ENCODE measurements at places on chromosomes 1 and 21. TPM values are rescaled to one million over a fixed set of nuclear protein-coding genes. Genes with fewer than 3 reads are reported as not detected.

Gene SLC16A4
- 0.93 TPM for polyA plus RNA-seq

Gene PSRC1
- polyA plus RNA-seq: 0.67 TPM

Gene BSND
- not detected for polyA plus RNA-seq

Gene NBPF20
- polyA plus RNA-seq: 0.60 TPM

Gene C1QB
- polyA plus RNA-seq: not detected

Gene TBX19
- polyA plus RNA-seq: 2.2 TPM

Gene PDZK1IP1
- polyA plus RNA-seq: not detected

Gene INSRR
- polyA plus RNA-seq: not detected

- DNase-seq: no peak
Observed at GRCh38 chr1:17162941-17163340, 42.0 kb upstream of the PADI1 start.

GRCh38 chr1:201245082-201245481, 38.2 kb upstream of the PKP1 start:
- DNase-seq: no peak

- DNase-seq: peak; percentile 11
Observed at GRCh38 chr1:11059155-11059967, 457 bp downstream of the SRM start.

- no peak for DNase-seq
Observed at GRCh38 chr1:21625390-21626190, 43.6 kb downstream of the RAP1GAP start.

DNA sequence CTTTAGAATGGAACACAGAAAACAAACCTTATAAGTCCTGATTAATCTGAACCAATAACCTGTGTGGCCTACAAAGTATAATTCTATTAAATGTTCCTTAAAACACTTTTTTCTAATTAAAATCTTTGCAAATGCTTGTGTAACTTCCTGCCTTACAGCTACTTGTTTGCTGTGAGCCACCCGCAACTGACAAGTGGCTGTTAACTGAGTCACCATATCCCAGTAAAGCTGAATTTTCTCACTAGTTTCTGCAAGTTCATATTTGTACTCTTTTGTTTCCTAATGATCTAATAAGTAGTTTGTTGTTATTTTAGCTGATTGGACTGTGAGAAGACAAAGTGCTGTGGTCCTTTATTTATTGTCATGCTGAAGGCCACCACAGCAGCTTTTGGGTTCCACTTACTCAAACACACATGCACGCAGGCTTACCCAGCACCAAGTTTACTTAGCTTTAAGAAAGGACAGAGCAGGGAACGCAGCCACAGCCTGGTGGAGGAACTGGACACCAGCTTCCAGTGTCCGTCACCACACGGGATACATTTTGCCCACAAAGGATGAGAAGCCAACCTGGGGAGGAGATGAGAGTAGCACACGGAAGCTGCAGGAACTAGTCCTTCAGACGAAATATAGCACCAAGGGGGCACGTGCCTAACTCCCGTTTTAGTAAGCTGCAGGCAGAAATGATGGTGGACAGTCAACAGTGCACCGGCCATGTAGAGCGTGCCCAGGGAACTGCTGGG, 47.8 kb downstream of the LCA5L start:
- no peak for DNase-seq

DNA sequence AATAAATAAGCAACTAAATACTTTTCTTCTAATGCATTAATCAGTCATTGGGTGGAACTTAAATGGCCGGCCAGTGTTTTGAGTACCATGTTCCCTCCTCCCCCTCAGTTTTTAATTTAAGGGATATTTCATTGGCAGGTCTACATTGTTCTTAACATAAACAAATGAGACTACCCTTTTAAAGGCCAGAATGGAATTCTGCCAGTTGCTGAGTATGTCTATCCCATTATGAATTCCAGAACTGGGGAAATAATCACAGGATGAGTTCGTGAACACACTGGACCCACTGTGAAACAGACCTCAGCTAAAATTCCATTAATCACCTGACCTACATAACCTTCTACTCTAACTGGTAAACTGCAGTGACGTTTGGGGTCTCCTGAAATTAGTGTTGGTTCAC, 305.5 kb upstream of the PKN2 start:
- DNase-seq: no peak

DNA sequence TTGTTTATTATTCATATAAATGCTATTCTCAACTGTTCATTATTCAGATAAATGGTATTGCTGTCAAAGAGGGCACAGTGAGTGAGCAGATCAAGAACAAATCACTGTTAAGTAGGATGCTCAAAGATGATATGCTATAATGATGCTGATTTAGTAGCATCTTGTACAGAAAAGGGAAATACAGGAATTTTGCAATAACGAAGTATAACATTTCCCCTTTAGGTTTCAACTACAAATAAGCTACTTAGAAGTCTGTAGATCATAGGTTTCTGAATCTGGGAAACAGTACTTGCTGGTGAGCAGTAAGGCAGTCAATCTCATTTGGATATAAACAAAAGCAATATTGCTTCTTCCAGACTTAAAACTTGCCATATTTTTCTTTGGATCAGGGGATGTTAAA, 27.3 kb upstream of the RCOR3 start:
- no peak for DNase-seq

- no peak for DNase-seq
Observed at GRCh38 chr1:44696101-44696500, 21.6 kb downstream of the ARMH1 start.

- no peak for DNase-seq
Observed at GRCh38 chr1:44355582-44356305, 687 bp upstream of the ERI3 start.

- DNase-seq: no peak
Observed at GRCh38 chr21:24590261-24590660, 1017.0 kb downstream of the MRPL39 start.

DNA sequence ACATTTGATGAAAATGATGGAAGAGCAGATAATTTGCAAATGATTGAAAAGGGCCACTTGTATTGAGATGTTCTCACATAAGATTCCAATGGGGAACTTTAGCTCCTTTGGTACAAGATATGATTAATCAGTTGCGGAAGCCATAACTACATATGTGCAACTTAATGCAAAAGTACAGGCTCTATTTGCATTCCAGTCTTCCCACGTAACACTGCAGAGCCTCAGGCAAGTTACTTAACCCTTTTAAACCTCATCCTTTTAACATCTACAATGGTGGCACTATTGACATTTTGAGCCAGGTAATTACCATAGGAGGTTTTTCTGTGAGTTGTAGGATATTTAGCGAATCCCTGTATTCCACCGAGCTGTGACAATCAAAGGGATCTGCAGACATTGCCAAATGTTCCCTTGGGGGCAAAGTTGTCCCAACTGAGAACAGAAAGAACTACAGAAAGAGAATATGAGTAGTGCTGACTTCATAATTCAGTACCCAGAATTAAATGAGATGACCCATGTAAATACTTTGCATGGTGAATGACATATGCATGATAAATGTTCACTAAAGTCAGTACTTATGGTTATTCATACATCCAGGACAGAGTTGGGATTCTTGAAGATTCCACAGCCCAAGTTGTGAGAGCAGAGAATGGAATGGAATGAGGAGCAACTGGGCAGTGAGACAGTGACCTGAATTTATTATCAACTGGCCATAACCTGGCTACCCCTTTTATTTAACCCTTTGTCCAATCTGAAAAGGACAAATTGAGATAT, 62.6 kb downstream of the SPAG17 start:
- no peak for DNase-seq

DNA sequence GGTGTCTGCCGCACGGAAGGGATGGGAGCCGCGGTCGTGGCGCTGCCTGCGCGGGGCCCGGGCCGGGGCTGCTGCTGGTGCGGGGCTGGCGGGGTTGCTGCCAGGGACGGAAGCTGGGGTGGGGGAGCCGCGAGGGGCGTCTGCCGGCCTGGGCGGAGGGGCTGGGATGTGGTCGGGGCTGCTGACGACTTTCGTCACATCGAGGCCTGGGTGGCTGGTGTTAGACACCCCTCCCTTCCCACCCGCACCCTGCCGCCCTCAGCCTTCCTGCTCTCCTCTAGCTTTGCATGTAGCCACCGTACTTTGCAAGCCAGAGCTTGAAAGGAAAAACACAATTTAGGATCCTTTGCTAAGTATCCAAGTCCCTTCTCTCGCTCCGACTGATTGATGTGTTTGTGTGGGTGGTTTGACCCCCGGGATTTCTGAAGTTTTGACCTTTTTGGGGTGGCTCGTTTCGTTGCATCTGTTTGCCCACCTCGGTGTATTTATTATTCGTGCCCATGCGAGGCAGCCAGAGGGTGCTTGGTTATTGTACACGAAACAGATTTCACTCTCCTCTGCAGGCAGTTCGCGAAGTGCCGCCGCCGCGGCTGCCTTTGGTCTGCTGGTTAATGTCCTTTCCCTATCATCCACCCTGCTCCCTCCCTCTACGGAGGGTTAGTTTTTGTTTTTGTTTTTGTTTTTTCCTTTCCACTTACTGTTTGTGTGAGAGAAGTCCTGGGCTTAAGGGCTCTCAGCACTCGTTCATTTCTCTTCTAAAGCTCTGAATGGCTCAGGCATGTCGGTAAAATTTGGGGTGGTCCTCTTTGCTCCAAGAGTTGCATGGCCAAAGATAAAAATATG, 868 bp downstream of the C1orf21 start:
- peak; percentile 11 for DNase-seq

DNA sequence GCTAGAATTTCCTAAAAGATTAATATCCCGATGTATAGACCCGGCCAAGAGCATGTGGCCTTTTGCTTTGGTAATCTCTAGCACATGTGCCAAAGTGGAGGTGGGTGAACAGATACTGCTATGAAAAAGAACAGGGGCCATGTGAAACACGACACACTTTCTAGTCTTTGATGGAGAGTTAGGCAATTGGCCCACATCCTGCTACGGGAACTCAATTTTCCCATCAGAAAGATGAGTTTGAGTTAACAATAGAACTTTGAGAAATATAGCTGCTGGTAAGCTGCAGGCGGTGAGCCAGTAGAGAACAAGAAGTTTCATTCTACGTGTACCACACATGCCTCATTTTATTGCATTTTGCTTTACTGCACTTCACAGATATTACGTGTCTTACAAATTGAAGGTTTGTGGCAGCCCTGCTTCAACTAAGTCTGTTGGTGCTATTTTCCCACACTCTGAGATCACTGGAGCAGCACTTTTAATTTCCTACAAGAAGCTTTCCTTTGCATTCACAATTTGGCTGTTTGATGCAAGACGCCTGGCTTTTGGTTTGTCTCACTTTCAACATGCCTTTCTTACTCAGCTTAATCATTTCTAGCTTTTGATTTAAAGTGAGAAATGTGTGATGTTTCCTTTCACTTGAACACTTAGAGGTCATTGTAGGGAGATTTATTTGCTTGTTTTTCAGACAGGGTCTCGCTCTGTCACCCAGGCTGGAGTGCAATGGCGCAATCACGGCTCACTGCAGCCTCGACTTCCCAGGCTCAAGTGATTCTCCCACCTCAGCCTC, 46.3 kb downstream of the HTR6 start:
- DNase-seq: no peak

- no peak for DNase-seq
Observed at GRCh38 chr1:215669806-215670491, 102.8 kb downstream of the KCTD3 start.

- no peak for DNase-seq
Observed at GRCh38 chr1:206985162-206985749, 15.0 kb upstream of the FCAMR start.

DNA sequence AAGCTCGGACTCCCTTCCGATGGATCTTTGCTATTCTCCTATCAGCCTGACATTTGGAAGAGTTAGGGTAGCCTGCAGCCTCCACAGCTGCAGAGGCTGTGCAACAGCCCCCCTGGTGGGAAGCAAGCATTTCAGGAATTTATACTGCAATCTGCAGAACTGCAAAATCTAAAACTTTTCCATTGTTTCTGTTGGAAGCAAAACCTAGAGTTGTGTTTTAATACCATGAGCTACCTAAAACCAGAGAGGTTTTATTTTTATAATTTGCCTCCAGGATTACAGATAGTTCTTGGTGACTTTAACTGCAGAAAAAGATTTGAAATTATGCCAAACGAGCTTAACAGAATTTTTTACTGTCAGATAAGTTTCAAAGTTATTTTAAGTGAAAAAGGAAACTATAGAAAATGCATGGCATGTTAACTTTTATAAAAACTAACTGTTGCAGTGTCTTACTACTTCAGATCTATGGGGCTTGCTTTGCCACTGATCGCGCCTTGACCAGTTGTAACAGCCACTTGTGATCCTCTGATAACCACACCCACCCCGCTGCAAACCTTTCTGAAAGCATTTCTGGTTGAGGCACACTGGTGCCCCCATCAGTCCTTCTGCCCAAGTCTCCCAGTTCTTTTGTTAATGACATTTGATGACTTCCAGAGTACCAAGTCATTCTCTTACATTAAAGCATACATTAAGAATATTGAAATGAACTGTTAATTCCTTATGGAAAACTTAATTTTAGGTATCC, 64.8 kb downstream of the PRDM2 start:
- peak; percentile 12 for DNase-seq

- no peak for DNase-seq
Observed at GRCh38 chr1:108590441-108590840, 30.5 kb downstream of the EEIG2 start.

DNA sequence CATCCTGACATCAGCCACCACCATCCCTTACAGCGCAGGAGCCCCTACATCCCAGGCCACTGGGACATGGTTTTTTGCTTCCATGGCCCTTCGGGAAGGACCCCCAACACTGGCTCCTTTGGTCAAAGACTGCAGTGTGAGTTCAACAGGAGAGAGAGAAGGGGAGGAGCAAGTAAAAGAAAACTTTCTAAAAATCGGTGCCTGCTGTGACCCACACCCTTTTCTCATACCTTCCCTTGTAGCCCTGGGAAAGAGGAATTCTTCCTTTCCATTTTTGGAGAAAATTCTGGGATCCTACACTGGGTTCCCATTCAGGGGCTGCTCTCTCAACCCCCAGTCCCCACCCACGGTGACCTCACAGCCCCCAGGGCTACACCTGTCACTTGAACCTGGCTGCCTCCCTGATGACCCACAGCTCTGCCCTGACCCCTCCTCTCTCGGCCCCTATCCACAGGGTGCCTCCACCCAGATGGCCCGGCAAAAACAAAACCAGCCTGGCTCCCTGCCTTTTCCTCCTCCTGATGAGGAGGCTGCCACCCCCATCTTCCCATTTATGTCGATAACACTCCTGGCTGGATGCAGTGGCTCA, 7.6 kb downstream of the PADI4 start:
- DNase-seq: no peak

- DNase-seq: no peak
Observed at GRCh38 chr1:151918819-151919610, 9.7 kb upstream of the THEM4 start.

DNA sequence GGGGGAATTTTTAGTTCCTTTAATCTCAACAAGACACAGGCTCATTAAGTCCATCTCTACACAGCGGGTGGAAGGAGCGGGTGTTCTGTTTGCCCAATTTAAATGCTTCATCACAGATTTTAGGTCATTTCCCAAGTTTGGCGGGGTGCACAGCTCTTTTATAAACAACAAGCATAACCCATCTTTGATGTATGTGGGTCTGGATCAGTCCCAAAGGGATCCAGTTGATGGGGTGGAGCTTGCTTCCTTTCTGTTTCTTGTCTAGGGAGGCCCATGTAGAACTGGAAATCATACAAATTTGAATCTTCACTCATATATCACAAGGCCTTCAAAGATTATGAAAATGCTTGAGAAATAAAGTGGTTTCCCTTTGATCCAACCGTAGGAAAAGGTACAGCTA, 140.5 kb upstream of the C8B start:
- DNase-seq: no peak

- DNase-seq: no peak
Observed at GRCh38 chr1:86429122-86429725, 5.3 kb downstream of the CLCA2 start.

All from naive thymus-derived CD4-positive, alpha-beta T cell (primary cell).